ENCODE measurements at places on chromosomes 2 and 18. TPM values are rescaled to one million over a fixed set of nuclear protein-coding genes. Genes with fewer than 3 reads are reported as not detected.

Gene LIMS3
- 0.94 TPM for total RNA-seq

Gene MRO
- 1.4 TPM for total RNA-seq

DNA sequence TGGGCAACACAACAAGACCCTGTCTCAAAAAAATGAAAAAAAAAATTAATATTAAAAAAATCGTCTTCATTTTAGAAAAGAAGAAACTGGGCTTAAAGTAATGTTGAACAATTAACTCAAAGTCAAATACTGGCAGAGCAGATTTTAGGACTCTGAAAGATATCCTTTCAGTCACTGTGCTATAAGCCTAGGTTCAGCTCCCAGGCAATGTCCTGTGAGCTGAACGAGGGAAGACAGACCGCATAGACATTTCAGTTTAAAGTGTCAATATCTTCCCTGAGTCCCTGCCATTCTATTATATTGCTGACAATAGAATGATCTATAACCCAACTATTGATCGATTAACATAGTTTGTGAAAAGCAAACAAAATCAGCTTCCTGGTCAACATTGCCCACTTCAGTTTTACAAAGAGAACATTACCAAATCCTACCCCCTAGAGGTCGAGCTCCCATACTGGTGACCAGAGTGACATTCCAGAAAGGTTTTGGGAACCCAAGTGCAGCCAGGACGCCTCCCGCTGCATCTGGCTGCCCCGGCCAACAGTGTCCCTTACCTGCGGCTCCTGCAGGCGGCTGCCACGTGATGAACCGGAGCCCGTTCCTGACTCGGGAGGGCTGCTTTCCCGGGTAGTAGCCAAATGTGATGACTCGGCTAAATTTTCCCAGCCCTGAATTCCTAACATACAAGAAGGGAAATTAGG lies 639 bp downstream of the MRO start:
- H3K27me3 ChIP-seq: peaks cover 2% of the 10 kb centered on the region
- no peaks in the 10 kb centered on the region for H3K36me3 ChIP-seq
- H3K27ac ChIP-seq: no peak overlapping the region

DNA sequence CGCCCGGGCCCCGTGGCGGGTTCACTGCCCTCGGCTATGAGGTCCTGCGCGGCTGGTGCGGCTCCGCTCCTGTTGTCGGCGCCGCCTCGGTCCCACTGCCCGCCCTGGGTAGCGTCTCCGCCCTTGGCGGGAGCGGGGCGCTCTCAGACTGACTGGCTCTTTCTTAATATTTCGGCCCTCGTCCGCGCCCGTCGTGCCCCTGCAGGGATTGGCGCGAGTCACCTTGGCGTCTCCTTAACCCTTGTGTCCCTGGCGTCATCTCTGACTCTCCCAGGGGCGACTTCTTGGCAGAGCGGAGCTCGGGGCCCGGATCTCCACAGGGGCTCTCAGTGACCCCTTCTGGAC lies 1.3 kb downstream of the PTMA start:
- DNase-seq: no peak
- peak overlapping the region; percentile 99 for H3K4me3 ChIP-seq
- H3K36me3 ChIP-seq: peaks cover 26% of the 10 kb centered on the region
- peak overlapping the region; percentile 99 for H3K27ac ChIP-seq
- H3K27me3 ChIP-seq: no peaks in the 10 kb centered on the region
- H3K4me1 ChIP-seq: peaks cover 19% of the 10 kb centered on the region

DNA sequence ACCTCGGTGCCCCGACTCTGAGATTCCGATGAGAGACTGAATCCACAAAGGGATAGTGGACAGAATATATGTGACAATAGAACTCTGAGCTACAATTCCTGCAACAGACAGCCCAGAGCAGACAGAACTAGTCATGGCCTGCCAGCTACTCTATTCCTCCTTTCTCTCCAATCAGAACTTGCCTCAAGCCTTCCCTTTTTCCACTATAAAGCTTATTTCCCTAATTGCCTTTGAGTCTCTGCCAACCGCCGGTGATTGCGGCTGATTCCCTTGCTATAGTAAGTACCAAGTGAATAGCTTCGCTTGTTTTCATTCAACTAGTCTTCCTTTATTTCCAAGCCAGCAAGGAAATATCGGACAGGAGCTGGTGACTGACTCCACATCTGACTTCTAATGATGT lies 96.8 kb downstream of the DSC3 start:
- H3K36me3 ChIP-seq: no peaks in the 10 kb centered on the region
- DNase-seq: no peak
- H3K27me3 ChIP-seq: no peaks in the 10 kb centered on the region
- no peak overlapping the region for H3K4me3 ChIP-seq

DNA sequence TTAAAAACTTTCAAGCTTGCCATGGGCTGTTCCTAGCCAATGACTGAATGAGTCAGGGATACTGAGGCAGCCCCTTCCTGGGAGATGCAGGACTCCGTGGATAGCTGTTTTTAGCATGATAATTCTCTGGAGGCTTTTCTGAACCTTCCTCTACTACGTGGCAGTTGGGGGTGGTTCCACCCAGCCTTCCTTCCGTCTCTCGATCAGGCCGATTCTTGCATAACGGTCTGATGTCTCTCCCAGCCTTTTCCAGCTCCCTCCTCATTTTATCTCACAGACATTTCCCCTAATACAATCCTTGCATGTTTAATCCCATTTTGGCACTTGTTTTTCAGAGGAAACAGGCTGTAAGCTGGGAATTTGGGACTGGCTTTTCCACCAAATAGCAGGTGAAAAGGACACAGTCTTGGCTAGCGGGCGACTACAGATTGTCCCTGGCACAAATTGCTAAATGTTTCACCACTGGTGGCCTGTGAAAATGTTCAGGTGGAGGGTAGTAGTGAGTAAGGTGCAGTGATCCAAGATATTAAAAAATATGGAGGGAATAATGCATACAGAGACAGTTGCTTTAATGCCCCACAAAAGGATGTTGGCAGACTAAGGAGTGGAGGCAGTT lies 21.0 kb upstream of the CTLA4 start:
- no peaks in the 10 kb centered on the region for H3K27me3 ChIP-seq
- H3K36me3 ChIP-seq: no peaks in the 10 kb centered on the region
- no peak for DNase-seq
- H3K4me3 ChIP-seq: no peak overlapping the region
- H3K27ac ChIP-seq: no peak overlapping the region
- no peaks in the 10 kb centered on the region for H3K4me1 ChIP-seq

DNA sequence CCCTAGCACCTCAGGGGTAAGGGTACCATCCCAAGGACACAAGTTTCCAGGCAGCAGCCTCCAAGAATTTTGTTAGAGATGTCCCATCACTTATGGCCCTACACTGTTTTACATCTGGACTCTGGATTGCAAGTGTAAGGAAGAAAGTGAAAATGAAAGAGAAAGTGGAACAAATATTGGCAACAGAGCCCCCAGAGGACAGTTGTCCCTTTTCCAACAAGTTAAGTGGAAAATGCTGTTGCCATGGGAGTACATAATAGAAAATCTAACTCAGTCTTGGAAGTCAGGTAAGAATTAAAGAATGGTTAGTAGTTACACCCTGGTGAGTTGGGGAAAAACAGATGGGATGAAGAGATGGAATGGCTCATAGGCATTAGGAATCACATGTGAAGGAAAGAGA lies 50.6 kb downstream of the TTC21B start:
- H3K36me3 ChIP-seq: peaks cover 39% of the 10 kb centered on the region
- DNase-seq: no peak
- no peaks in the 10 kb centered on the region for H3K4me1 ChIP-seq
- H3K4me3 ChIP-seq: no peak overlapping the region
- H3K27ac ChIP-seq: no peak overlapping the region

DNA sequence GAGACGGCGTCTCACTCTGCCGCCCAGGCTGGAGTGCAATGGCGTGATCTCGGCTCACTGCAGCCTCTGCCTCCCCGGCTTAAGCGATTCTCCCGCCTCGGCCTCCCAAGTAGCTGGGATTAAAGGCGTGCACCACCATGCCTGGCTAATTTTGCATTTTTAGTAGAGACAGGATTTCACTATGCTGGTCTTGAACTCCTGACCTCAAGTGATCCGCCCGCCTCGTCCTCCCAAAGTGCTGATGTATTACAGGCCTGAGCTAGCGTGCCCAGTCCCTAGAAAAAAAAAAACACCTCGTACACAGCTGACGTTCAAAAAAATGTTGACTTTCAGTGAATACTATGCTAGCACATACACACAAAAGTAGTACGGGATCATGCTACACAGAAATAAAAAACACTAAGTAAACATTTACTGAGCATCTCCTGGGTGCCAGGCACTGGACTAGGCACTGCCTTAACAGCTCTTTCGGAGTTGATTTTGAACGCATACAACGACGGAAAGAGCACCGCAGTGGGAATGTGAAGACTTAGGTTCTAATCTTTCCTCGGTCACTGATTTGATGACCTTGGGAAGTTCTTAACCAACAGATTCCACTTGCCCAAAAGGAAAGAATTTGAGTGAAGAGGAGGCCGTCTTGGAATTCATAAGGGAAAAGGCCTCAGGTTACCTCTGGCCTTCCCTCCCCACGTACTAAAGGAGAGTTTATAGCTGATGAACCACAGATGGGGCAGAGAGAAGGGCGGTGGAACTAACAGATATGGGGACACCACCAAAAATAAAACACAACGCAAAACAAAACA lies 1.1 kb downstream of the DNAJC27 start:
- peaks cover 6% of the 10 kb centered on the region for H3K36me3 ChIP-seq
- H3K27ac ChIP-seq: peak overlapping the region; percentile 100
- H3K4me3 ChIP-seq: peak overlapping the region; percentile 95
- no peak for DNase-seq
- no peaks in the 10 kb centered on the region for H3K27me3 ChIP-seq

DNA sequence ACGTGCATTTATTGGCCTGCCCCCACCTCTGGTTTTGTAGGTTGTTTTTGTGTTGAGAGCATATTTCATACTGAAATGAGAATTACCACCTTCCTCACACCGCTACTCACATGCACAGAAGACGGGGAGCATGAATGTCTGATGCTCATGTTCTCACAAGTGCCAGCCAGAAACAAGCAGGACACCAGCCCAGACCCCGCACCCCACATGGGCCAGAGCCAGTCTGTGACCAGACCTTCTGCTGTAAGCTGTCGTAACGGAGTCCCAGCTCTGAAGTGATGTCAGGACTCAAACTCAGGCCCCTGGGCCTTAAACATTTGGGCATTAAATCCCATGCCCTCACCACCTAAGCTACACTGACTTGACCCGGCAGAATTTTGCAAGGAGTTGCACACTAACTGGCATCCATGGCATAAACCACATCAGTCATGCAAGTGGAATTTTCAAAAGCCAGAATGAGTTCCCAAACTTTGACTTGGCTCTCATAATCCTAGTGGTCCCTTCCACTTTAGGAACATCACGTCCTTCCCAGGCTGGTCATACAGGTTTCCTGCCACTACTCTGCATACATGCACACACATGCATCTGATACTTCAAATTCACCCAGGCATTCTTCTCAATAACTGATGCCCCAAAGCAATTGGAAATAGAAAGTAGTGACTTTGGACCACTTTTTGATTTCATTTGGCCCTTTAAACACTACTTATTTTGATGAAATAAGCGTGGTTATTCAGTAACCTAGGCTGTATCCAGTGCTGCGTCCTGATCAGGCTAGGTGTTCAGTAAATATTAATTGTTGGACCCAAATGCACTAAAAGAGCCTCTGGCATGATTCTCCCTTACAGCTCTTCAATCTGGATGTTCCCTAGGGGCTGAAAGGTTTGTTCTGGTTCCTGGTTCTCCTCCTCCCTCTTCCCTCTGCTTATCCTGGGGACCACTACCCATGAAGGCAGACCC lies 223.1 kb upstream of the ID2 start:
- H3K27me3 ChIP-seq: peaks cover 6% of the 10 kb centered on the region
- no peak for DNase-seq
- H3K36me3 ChIP-seq: no peaks in the 10 kb centered on the region
- no peak overlapping the region for H3K4me3 ChIP-seq

Data from thymus (tissue), 14 donors.